ENCODE measurements at places on chromosomes 2 and 18. TPM values are rescaled to one million over a fixed set of nuclear protein-coding genes. Genes with fewer than 3 reads are reported as not detected.

FBXO48 gene
- total RNA-seq = 1.3 TPM

SERPINB2 gene
- not detected for total RNA-seq

ZFP36L2 gene
- total RNA-seq = 34.3 TPM

MYL1 gene
- total RNA-seq = 0.39 TPM

OLA1 gene
- 111 TPM for total RNA-seq

PID1 gene
- 15.4 TPM for total RNA-seq

ADD2 gene
- total RNA-seq = under 0.01 TPM

QPCT gene
- 17.5 TPM for total RNA-seq

HTR2B gene
- total RNA-seq = 1.2 TPM

SULT1C4 gene
- total RNA-seq = 0.26 TPM
